ENCODE measurements at places on chromosomes 7 and 10.

DNA sequence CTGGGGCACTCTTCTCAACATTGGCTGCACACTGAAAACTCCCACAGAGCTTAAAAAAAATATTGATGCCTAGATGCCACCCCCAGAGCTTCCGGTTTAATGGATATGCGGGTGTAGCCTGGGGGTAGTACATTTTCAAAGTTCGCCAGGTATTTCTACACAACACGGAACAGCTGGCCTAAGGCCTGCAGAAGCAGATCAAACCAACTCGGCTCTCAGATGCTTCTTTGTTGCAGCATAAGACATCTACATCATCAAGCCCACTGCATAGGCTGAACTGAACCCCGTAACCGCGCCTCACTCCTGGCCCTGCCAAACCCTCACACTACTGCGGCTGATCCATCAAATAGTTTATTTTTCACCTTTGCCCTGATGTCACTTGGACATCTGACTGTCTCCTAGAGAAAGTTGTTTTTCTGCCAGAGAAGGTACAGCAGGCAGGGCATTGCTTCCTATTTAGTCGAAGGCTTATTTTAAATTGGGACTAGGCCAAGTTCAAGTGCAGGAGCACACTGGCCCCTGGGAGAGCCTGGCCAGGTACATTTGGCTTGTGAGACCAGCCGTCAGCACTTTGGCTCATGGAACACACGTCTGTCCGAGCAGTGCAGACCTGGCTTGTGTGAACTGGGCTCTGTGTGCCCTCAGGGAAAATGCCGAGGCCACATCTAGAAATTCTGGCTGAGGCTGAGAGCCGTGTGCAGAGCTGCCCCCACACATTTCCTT, 113.3 kb downstream of the TACC2 start:
- DNase-seq: no peak

GRCh38 chr7:128727239-128727638, 11.9 kb upstream of the CALU start:
- no peak for DNase-seq

- DNase-seq: no peak
These were observed 33.1 kb downstream of the SMC3 start for GRCh38 chr10:110600487-110601101.

GRCh38 chr10:79628988-79629954, 18.5 kb downstream of the SFTPA1 start:
- DNase-seq: no peak

- no peak for DNase-seq
These were observed 83.5 kb downstream of the ST7 start for GRCh38 chr7:117036836-117037235.

GRCh38 chr10:870564-871166, 60.8 kb downstream of the LARP4B start:
- DNase-seq: no peak

DNA sequence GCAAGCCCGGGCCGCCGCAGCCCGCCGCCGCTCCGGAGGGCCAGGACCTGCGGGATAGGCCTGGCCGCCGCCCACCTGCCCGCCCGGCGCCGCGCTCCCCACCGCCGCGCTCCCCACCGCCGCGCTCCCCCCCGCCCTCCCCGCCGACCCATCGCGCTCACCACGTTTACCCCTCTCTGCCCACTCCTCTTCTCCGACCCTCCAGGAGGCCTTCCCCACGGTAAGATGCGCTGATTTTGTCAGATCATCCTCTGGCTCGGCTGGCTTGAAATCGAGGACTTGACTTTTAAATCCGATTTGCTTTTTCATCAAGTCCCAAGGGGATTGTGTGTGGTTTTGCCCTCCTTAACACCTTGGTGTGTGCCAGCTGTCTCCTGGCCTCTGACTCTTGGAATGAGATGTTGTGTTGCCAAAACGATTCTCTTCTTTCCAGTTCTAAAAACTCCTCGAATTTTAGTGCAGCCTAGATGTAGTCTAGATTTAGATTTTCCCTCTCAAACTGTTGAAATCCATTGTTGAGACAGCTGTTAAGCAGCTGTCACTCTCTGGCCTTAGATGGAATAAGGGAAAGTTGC, 738 bp downstream of the POM121 start:
- DNase-seq: no peak

- DNase-seq: peak; percentile 73
These were observed 1.2 kb upstream of the ZEB1 start for GRCh38 chr10:31317652-31318381.

- no peak for DNase-seq
These were observed 41.3 kb upstream of the TRIL start for GRCh38 chr7:28999427-28999826.

DNA sequence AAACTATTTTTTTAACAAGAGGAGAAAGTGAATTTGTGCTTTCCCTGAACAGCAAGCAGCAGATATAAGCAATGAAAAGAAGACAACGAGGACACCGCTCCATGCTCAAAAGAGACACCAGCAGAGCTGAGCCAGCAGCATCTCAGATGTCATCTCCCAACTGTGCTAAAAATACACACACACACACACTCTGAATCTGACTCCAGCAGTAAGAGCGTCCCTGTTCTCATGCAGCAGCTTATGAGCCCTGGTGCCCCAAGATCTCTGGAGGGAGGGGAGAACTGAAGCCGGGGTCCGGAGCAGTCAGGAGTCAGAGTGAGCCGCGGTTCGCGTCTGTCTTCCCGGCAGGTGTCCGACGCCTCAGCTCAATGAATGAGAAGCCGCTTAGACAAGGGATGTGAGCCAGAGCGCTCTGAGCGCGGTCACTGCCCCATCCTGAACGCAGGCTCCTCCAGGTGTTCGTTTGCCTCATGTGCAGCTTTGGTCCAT, 49.2 kb downstream of the SVIL start:
- DNase-seq: no peak

- DNase-seq: no peak
These were observed 185.6 kb downstream of the PFKFB3 start for GRCh38 chr10:6388261-6388893.

- no peak for DNase-seq
These were observed 741.7 kb downstream of the GRM8 start for GRCh38 chr7:126511046-126511445.

GRCh38 chr7:101507791-101508252, 121.3 kb downstream of the MYL10 start:
- DNase-seq: no peak

DNA sequence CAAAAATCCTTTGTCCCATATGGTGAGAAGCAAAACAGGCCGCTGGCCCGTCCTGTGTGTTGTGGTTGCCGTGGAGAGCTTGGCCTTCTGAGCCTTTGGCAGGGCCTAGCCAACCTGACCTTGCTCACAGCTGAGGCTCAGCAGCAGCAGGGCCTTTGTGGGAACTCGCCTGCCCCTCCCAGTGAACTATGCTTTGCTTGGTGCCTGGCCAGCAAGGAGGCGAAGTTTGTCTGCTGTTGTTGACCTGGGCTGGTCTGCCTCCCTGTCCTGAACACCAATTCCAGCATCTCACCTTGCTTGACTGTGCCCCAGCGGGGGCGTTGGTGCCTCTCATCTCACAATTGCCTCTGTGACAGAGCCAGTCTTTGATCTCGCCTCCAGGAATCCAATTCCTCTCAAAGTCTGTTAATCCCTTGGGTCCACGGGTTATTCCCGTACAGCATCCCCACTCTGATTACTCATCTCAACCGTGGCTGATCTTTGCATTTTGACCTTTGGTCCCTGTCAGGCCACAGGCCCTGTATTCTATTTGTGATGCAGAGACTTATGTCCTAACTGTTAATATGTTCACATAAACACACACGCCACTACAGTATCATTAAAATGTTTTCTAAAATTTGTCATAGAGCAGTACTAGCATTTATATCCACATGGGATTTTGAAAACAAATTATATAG, 22.6 kb downstream of the EPDR1 start:
- DNase-seq: no peak

- no peak for DNase-seq
These were observed 102.6 kb upstream of the SFMBT2 start for GRCh38 chr10:7513455-7513854.

GRCh38 chr7:50356212-50356944, 51.9 kb downstream of the IKZF1 start:
- DNase-seq: no peak

DNA sequence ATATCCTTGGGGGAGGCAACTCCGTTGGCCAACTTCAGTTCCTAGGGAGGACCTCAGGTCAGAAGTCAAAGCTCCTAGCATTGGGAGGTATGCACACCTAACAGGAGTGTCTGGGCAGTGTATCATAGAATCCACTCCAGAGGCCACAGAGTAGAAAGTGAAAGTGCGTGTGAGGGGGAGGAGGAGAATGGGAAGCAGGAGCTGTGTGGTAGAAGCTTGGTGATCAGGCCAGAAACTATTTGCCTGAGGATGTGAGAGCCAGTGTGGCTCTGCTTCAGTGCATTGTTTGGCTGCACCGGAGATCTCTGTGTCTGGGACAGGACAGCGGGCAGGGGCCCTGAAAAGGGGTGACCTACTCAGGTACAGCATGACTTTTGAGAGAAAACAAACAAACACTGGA, 557.4 kb upstream of the VSTM2A start:
- DNase-seq: no peak

DNA sequence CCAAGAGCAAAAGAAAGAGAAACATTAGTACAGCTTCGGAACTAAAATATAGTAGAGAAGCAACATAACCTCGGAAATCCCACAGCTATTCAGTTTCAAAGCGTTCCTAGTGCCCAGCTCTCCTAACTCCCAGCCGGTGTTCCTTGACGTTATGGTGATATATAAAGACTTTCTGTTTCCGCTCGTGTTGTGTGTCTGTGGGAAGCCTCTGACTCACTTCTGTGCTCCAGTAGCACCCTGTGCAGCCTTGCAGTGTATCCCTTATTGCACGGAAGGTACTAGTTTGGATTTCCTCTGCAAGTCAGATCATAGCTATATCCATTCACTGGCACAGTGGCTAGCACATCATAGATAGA, 535 bp downstream of the ASAH2B start:
- DNase-seq: peak; percentile 7

- no peak for DNase-seq
These were observed 1.5 kb downstream of the TMEM184A start for GRCh38 chr7:1554333-1555045.

- DNase-seq: no peak
These were observed 461.5 kb upstream of the COBL start for GRCh38 chr7:51778121-51778520.

- no peak for DNase-seq
These were observed 136.1 kb upstream of the MYO3A start for GRCh38 chr10:25797888-25798429.

- no peak for DNase-seq
These were observed 252.8 kb downstream of the DPP6 start for GRCh38 chr7:154304740-154305700.

DNA sequence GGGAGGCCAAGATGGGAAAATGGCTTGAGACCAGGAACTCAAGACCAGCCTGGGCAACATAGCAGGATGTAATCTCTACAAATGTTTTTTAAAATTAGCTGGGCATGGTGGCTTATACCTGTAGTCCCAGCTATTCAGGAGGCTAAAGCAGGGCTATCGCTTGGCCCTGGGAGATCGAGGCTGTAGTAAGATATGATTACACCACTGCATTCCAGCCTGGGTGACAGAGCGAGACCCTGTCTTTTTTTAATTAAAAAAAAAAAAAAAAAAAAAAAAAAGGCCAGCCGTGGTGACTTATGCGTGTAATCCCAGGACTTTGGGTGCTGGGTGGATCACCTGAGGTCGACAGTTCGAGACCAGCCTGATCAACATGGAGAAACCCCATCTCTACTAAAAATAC, 27.4 kb downstream of the MYOF start:
- no peak for DNase-seq

- no peak for DNase-seq
These were observed 106.9 kb upstream of the GNAI1 start for GRCh38 chr7:80027611-80028173.

GRCh38 chr7:142712617-142712957, 36.7 kb upstream of the PRSS1 start:
- DNase-seq: no peak

DNA sequence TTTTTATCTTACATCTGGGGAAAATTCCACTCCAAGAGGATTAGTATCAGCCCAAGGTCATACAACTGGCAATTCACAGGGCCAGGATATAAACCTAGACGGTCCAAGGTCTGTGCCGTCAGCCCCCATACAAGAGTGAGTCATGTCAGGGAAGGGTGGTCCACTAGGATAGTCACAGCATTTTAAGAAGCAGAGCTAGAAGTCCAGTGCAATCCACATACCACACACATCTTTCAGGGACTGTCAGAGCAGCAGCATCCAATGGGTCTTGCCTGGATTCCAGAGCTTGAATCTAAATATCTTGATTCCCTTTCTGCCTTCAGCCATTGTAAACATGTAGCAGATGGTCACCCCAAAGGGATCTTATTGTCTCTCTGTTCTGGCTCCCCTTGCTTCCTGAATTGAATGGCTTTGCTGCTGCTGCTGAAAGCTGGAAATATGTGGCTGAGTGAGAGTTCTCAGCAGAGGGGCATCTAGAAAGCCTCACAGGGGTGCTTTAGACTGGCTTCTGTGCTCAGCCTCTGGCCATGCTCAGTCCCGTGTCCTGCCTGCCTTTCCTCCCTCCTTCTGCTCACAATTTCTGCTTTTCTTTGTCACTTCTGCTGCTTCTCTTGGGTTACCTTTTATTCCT, 9.9 kb upstream of the OR6V1 start:
- DNase-seq: no peak

- no peak for DNase-seq
These were observed 25.0 kb downstream of the ZPBP start for GRCh38 chr7:50068026-50068425.

GRCh38 chr10:24390146-24390700, 181.3 kb downstream of the KIAA1217 start:
- DNase-seq: no peak

DNA sequence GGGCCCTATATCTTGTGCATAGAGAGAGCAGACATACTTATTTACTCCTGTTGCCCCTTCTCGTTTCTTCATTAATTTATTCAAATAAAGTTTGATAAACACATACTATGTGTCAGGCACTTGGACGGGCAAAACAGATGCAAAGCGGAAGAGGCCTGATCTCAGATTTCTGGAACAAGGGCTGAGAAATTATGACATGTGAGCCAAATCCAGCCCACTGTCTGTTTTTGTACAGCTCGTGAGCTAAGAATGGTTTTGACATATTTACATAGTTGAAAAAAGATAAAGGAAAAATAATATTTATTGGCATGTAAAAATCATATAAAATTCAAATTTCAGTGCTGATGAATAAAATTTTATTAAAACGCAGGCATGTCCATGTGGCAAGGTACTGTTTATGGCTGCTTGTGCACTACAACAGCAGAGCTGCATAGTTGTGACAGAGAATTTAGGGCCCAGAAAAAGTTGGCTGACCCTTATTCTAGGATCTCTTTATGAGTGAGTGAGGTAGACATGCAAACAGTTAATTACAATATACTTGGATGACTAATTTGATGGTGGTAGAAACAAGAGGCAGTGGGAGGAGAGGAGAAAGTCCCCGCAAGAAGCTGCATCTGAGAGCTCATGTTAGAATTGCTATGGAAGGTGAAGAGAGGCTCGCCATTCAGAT, 68.1 kb upstream of the ITPRID1 start:
- DNase-seq: no peak

GRCh38 chr10:44068716-44069482, 316.0 kb downstream of the CXCL12 start:
- DNase-seq: no peak
